ENCODE measurements at places on chromosomes 6 and 20.

GRCh38 chr6:17169711-17170110 is 67.9 kb downstream of the STMND1 start:
- DNase-seq: no peak

GRCh38 chr6:155212616-155213380 is 51.0 kb upstream of the CLDN20 start:
- DNase-seq: no peak

- DNase-seq: no peak
These were observed 5.6 kb upstream of the SLC17A9 start for GRCh38 chr20:62946918-62947317.

GRCh38 chr6:48068278-48069251 is 42.4 kb downstream of the PTCHD4 start:
- DNase-seq: no peak
